OCI-M1 (cell line): ENCODE measurements at places on chromosomes 3 and 15.

- no peak for DNase-seq
These were observed 92.3 kb downstream of the SMAD3 start for GRCh38 chr15:67157521-67158252.

GRCh38 chr3:66404197-66404596, 96.6 kb downstream of the LRIG1 start:
- no peak for DNase-seq

- no peak for DNase-seq
These were observed 486.7 kb downstream of the ROBO2 start for GRCh38 chr3:77526573-77527113.

DNA sequence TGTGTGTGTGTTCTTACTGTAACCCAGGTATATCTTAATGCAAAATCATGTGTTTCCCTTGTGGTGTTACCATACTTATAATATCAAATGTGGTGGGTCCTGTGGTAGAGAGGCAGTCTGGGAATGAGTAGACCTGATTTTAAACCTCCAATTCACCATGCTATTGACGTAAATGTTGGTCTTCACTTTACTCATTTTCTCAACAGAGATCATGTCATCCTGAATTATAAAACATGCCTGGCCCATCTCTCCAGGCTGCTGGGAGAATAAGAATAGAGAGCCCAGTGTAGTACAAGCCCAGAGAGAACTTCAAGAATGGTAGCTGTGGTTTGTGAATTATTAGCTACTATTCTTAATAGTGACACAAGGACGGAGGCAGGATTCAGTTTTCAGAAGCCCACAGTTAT, 88.1 kb downstream of the MBNL1 start:
- DNase-seq: no peak

GRCh38 chr3:45904931-45905330, 18.6 kb downstream of the CCR9 start:
- DNase-seq: no peak

DNA sequence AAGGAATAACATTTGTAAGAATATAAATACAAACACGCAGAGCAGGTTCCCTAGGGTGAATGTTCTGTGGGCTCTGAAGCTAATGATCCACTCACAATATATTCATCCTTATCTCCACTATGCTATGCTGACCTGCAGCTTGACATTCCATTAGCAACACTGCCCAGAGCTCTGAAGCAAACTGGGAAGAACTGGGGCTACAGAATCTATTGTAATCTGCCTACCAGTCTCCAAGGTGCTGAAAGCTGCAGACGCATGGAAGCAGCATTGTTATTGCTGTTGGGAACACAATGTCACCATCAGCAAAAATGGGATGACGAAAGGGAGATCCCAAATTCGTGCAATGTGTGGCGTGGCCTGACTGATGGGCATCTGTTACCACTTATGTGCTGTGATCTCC, 316.7 kb upstream of the RORA start:
- no peak for DNase-seq

DNA sequence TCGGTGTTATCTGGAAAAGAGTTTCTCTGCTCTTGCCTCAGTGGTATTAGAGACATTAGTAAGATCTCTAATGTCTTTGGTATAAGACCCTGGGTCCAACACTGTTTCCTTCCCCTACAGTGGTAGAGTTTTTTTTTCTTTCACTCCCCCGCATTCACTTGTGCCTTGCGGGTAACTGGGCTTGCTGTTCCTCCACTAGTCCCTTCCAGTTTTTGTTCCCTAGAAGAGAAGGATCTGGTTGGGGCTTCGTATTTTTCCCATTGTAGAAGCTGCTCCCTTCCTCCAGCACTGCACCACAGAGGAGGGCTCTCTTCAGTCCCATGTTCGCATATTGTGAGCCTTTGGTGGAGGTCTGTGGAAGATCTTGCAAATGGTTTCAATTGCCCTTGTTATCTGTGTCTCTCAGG, 13.7 kb downstream of the CTDSPL2 start:
- DNase-seq: peak; percentile 78

DNA sequence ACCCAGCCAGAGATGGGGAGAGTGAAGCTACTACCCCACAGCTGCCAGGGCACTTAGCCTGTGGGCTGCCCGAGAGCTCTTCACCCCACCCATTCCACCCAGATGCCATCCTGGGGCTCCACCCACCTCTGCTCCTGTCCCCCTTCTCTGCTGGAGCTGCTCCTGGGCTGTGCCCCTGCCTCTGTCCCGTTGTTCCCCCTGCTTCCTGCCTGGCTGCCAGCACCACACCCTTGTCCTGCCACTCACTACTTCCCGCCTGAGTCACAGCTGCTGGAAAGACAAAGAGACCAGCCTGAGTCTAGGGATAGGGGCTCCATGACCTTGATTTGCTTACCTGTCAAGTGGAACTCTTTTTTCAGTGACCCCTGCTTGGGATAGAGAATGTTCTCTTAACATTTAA, 12.4 kb downstream of the GNAI2 start:
- DNase-seq: no peak

- DNase-seq: no peak
These were observed 109.9 kb upstream of the SYNPR start for GRCh38 chr3:63168179-63168578.

- DNase-seq: peak; percentile 98
These were observed at the start of gene SNUPN for GRCh38 chr15:75625542-75626347. SNUPN (minus strand) TSS chr15:75625725; CDS start chr15:75621051, 4,674 bp downstream.

- no peak for DNase-seq
These were observed 75.3 kb downstream of the ZNF609 start for GRCh38 chr15:64535460-64536243.

GRCh38 chr3:127887321-127887720, 27.7 kb upstream of the KBTBD12 start:
- DNase-seq: no peak

DNA sequence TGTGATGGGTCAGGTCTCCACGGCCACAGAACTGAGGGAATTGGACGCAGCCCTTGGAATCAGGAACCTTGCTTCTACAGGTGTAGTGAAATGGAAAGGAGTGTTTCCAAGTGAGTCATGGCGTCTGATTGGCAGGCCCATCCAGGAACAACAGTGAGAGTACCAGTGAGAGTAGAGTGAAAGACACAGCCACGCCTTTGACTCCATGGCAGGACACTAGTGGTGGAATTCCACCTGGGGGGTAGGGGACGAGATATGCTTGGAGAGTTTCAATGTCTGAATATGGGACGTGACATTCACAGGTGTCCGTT, 3.0 kb upstream of the SLC28A1 start:
- DNase-seq: no peak

GRCh38 chr15:73389539-73389938, 20.8 kb upstream of the HCN4 start:
- DNase-seq: no peak

- peak; percentile 39 for DNase-seq
These were observed 200.0 kb upstream of the CBLB start for GRCh38 chr3:106068795-106069194.

DNA sequence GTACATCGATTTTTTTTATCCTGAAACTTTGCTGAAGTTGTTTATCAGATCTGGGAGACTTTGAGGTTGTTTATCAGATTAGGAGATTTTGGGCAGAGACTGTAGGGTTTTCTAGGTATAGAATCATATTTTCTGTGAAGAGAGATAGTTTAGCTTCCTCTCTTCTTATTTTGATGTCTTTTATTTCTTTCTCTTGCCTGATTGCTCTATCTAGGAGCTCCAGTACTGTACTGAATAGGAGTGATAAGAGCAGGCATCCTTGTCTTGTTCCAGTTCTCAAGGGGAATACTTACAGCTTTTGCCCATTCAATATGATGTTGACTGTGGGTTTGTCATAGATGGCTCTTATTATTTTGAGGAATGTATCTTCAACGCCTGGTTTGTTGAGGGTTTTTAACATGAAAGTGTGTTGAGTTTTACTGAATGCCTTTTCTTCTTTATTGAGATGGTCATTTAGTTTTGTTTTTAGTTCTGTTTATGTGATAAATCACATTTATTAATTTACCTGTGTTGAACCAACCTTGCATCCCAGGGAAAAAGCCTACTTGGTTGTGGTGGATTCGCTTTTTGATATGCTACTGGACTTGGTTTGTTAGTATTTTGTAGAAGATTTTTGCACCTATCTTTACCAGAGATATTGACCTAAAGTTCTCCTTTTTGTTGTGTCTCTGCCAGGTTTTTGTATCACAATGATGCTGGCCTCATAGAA, 14.9 kb upstream of the DNAAF4 start:
- peak; percentile 69 for DNase-seq

DNA sequence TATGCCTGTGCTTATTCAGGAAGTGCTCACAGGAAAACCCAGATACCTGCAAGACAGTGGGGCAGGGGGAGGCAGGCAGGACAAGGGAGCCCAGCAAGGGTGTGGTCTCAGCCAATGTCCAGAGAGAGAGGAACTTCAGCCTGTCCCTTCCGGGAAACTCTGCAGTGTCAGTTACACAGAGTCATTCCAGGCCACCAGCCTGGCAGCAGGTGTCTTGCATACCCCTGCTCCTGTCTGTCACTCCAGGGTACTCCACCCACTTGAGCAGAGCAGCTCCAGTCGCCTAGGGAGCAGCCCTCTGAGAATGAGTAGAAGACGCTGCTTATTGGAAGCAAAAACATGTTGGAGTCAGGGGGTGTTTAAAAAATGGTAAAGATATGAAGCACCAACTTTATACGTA, 431.2 kb upstream of the RGMA start:
- DNase-seq: no peak

DNA sequence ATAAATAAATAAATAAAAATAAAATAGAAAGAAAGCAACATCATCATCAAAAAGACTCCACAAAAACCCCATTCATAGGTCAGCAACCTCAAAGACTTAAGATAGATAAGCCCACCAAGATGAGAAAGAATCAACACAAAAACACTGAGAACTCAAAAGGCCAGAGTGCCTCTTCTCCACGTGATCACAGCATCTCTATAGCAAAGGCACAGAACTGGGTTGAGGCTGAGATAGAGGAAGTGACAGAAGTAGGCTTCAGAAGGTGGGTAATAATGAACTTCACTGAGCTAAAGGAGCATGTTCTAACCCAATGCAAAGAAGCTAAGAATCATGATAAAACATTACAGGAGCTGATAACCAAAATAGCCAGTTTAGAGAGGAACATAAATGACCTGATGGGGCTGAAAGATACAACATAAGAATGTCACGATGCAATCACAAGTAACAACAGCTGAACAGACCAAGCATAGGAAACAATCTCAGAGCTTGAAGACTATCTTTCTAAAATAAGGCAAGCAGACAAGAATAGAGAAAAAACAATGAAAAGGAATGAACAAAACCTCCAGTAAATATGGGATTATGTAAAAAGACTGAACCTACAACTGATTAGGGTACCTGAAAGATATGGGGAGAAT, 26.4 kb downstream of the GNB5 start:
- peak; percentile 68 for DNase-seq

- no peak for DNase-seq
These were observed 645.8 kb downstream of the ROBO2 start for GRCh38 chr3:77685713-77686112.

DNA sequence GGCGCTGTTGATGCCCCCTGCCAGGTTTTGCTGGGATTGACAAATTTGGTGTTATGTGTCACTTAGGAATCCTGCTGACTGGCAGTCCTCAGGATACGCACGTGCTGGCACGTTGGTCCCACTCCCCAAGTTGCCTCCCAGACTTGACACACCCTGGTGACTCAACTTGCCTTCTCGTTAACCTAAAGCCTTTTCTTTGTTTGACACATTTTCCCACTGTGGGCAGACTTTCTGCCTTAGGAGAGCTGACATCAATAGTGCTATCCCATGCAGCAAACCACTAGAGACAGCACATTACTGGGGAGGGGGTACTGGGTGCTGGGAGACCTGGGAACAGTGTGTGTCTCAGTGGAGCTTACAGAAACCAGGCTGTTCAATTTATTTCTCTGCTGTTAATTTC, 104.3 kb downstream of the OXNAD1 start:
- no peak for DNase-seq

- no peak for DNase-seq
These were observed 119.8 kb upstream of the ALDH1A3 start for GRCh38 chr15:100759698-100760356.

DNA sequence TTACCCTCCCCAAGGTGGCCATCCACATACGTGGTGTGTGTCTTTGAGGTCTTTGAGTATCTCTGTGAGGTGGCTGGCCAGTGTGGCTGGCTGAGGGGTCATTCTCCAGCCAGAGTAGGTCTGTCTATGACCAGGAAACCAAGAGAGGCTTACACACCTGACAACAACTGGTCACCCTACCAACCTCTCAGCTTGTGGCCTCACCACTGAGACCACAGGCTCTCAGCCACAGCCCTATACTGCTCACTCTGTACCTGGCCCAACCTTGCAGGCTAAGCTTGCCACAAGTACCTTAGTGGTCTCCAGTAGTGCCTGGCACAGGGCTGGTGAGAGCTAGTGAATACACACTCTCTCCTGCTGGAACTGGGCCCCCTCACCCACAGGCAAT, 5.1 kb downstream of the HEMK1 start:
- DNase-seq: no peak

DNA sequence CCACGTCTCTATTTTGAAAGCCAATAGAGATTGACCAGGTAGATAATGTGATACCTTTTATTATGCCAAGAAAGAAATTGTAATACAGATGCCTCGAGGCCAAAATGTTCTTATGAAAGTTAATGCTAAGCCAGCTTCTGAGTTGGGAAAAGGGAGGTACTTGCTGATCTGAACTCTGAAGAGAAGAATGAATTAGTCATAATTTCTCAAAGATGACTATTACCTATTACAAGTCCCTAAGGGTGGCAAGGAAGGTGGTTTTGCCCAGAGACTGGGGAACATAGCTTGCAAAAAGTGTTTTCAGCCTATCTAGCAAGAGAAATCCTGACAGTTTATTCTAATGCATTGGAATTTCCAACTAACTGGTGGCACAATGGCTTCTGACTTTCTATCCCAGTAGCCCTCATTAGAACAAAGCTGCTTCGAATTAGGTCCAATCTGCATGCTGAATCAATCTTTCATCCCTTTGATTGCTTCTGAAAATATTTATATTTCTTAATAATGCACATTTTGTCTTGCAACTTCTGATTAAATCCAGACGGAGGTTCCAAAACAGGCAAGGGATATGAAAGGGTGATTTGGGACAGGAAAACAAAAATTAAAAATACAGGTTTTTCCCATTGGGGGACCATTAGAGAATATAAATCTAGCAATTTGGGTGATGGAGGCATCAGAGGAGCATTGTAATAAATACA, 17.7 kb upstream of the NR2F2 start:
- DNase-seq: no peak

DNA sequence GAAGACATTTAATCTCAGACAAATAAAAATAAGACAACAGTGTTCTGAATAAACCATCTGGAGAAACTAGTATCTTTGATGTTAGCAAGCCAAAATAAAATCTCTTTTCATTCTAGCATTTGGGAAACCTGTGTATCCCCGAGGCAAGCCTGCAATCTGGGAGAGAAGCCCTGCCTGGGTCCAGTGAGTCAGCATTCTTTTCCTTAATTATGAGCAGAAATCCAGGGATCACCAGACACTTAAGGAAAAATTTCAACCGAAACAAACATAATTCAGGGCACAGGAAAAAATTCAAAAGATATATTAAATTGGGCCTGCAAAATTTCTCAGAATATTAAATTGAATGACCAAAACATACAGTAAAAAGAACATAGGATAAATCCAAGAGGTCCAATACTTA, 4.2 kb downstream of the NCBP2 start:
- DNase-seq: no peak

- DNase-seq: peak; percentile 36
These were observed 58.0 kb upstream of the HERC1 start for GRCh38 chr15:63891768-63892133.
